ENCODE measurements at places on chromosomes 1 and 21. TPM values are rescaled to one million over a fixed set of nuclear protein-coding genes. Genes with fewer than 3 reads are reported as not detected.

C8A gene
- total RNA-seq, result not detected

TAS1R3 gene
- 3.7 TPM for total RNA-seq

MAB21L3 gene
- not detected for total RNA-seq

PRR9 gene
- not detected for total RNA-seq

LMX1A gene
- total RNA-seq, result not detected

C1orf94 gene
- total RNA-seq, result not detected

TMEM200B gene
- total RNA-seq, result not detected

LRRC39 gene
- 0.46 TPM for total RNA-seq

NUP210L gene
- 0.12 TPM for total RNA-seq

ITLN1 gene
- not detected for total RNA-seq

C1orf185 gene
- not detected for total RNA-seq

C1orf74 gene
- total RNA-seq, result 1.9 TPM

TRNP1 gene
- not detected for total RNA-seq

AK5 gene
- total RNA-seq, result 7.0 TPM

SH2D5 gene
- not detected for total RNA-seq

RXRG gene
- total RNA-seq, result not detected

ECM1 gene
- 0.87 TPM for total RNA-seq

F13B gene
- not detected for total RNA-seq

CD160 gene
- not detected for total RNA-seq

NEK2 gene
- total RNA-seq, result 51.9 TPM

SV2A gene
- 7.5 TPM for total RNA-seq

NPPB gene
- not detected for total RNA-seq

LCE1C gene
- total RNA-seq, result not detected

CD53 gene
- total RNA-seq, result 530 TPM

OR2M4 gene
- total RNA-seq, result not detected

NGF gene
- not detected for total RNA-seq

OR2L13 gene
- not detected for total RNA-seq

PPCS gene
- 38.9 TPM for total RNA-seq

TEX38 gene
- total RNA-seq, result not detected

CEP104 gene
- 43.8 TPM for total RNA-seq

OLIG2 gene
- not detected for total RNA-seq
